Substantia nigra (tissue), 51 donors: ENCODE measurements at places on chromosomes 6 and 20.

DNA sequence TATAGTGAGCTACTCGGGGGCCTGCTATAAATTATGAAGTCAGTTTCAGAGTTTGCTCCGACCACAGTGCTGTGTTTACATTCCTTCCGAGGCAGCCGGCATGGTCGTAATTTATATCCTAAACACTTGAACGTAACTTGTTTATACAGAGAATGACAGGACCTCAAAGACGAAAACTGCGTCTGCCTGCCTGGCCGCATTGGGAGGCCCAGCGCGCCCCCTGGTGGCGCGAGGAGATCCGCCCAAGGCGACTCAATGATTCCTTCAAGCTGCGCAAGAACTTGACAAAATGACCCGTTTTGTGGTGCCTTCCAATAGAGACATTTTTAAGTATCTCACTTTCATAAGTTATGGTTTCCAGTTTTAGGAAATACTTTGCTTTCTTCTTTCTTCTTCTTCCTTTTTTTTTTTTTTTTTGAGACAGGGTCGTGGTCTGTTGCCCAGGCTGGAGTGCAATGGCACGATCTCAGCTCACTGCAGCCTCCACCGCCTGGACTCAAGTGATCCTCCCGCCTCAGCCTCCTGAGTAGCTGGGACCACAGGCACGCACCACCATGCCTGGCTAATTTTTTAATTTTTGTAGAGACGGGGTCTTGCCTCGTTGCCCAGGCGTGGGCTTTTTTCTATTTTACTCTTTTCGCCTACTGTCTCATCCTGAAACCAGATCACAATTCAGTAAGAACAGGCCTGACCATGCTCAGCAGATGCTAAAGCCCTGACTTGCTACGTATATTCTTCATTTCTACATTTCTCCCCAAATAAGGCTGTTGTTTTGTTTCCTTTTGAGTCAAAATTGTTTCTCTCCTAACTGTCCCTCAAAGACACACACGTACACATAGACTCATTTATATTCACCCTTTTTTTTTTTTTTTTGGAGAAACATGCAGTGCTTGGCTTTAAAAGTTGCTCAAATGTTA, 7.8 kb downstream of the FOXF2 start:
- DNase-seq: peak; percentile 34

GRCh38 chr20:17611290-17611539, 41.3 kb downstream of the DSTN start:
- no peak for DNase-seq

DNA sequence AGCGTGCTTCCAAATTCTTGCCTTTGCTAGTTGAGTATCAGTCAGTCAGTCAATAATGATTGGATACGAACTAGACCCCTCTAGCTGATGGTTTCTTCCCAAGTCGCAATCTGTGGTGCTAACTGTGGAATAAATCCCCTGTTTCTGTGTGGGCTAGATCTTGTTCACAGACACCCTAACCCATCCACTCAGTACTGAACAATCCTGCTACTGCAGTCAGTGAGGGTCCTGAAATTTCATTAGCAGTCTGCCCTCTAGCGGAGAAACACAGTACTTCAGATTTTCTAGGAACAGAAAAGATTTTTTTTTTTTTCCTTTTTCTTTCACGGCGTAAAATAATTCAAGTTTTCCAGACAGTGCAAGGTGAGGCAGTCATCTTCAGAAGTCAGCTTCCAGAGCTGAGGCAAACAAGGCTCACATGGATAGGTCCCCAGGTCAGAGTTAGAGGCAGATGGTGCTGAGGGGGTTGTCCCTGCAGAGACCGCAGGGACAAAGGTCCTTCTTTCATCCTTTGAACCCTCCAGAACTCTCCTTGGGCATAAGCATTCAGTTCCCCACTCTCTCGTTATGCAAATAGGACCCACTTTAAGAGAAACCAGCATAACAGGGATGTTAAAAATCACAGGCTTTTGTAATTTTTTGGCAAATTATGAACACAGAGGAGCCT, 119.6 kb downstream of the SCML4 start:
- DNase-seq: peak; percentile 2

DNA sequence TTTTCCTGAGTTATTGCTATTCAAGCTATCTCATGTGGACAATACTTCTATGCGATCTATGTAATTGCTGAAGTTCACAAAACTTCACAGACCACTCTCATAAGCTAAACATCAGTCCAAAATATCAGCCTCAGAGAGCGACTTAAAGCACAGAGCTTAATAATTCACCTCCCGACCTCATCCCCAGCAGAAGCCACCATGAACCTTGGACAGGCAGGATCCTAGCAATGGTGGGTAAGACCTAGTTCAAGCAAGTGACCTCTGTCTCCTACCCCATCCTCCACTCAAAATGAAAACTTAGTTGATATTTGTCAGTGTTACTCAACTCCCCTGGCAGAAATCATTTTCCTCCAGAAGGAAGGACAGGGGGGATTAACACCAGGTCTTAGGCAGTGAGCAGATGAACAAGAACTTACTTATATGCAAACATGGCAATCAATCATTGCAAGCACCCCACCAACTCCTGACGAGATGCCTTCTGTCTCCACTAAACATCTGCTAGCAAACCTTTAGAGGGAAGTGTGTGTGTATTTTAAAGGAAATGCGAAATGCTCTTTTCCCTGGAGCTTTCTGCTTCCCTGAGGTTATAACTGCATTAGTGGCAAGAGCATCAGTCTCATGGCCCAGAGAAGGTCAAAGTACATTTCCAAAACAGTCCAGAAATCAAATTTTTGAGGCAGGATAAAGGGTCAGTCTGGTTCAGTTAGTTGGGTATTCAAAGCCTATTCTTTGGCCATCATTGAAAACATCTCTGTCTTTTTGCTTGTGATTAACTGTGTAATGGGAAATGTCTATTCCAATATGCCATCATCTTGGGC, 90.0 kb downstream of the SLC22A23 start:
- no peak for DNase-seq

DNA sequence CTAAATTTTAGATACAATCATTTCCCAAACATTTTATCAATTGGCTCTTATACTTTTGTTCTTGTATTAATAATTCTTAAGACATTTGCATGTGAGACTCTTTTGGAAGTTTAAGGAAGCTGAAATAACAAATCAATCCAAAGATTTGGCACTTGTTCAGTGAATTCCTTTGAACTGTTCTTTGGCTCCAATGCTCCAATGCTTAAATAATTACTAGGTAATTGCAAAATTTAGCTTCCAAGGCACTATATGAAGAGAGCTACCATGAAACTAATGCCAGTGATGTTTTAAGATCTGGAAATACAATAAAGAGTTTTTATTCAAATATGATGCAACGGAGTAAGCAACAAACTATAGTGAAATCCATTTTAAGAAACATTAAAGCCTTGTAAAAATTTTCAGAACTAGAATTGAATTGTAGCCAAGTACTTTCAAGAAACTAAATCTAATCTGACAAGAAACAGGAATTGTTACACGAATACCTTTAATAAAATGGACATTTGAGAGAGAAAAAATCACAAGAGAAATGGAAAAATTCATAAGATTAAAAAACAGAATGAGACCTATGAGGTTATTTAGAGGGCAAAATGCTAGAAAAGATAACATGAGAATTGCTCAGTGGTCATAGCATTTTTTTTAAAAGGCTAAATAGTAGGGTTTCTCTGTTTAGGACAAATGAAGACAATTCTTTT, 43.6 kb upstream of the SMLR1 start:
- DNase-seq: no peak

- DNase-seq: no peak
Measured at GRCh38 chr6:7636151-7636550, 46.2 kb downstream of the SNRNP48 start.

DNA sequence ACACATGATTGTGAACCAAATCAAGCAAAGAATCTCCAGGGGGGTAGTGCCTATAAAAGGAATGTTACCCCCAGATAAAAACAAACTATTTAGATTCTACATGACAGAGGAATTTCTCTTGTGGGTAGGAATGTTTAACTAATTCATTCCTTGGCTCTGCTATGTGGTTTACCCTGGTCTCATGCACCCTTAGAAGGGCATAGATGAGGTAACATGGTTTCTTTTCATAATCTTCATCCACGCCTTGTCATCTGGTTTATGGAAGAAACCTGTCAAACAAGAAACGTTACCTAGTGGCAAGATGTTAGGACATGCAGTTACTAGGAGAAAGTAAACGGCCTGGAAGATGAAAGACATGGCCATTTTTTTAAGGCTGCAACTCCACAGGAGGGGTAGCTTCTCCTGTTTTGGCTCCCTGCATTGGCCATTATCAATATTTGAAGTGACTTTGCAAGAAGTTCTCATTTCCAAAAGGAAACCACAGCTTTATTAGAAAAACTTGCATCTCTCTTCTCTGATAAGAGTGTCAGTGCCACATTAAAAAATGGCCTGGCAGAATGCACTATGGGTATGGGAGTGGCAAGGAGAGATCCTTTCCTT, 45.5 kb downstream of the STX11 start:
- no peak for DNase-seq

DNA sequence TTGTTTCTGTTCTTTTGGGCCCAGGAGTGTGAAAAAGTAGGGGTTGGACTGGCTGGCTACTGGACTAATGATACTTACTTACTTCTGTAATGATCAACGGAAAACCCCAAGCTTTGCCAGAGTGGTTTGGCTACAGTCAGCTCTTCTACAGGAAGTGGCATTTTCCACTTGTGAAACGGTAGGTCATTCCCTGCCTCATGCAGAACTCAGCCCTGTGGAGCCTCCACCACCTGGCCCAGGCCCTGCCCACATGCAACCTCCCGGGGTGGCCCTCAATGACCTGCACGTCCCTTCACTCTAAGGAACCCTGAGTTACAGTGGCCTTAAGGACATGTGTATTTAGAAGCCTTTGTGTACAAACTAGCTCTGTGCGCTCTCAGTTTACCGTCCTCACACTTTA, 140.4 kb downstream of the DTNBP1 start:
- no peak for DNase-seq

GRCh38 chr6:33863723-33864440, 60.1 kb upstream of the MLN start:
- DNase-seq: no peak

- DNase-seq: no peak
Measured at GRCh38 chr6:132132924-132133639, 181.9 kb upstream of the CCN2 start.

DNA sequence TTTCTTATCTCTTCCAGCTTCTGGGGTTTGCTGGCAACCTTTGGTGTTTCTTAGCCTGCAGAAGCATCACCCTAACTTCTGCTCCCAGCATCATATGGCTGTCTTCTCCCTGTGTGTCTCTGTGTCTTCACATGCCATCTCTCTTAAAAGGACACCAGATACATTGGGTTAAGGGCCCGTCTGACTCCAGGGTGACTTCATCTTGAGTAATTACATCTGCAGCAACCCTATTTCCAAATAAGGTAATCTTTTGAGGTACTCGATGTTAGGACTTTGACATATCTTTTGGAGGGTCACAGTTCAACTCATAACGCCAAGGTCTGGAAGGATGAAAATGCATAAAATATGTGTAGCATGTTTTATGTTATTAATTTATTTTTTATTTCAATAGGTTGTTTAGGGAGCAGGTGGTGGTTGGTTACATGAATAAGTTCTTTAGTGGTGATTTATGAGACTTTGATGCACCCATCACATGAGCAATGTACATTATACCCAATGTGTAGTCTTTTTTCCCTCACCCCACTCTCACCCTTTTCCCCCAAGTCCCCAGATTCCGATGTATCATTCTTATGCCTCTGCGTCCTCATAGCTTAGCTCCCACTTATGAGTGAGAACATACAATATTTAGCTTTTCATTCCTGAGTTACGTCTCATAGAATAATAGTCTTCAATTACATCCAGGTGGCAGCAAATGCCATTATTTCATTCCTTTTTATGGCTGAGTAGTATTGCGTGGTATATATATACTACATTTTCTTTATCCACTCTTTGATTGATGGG, 131.1 kb downstream of the TBXT start:
- no peak for DNase-seq

- no peak for DNase-seq
Measured at GRCh38 chr6:148225871-148226270, 116.8 kb upstream of the SASH1 start.

DNA sequence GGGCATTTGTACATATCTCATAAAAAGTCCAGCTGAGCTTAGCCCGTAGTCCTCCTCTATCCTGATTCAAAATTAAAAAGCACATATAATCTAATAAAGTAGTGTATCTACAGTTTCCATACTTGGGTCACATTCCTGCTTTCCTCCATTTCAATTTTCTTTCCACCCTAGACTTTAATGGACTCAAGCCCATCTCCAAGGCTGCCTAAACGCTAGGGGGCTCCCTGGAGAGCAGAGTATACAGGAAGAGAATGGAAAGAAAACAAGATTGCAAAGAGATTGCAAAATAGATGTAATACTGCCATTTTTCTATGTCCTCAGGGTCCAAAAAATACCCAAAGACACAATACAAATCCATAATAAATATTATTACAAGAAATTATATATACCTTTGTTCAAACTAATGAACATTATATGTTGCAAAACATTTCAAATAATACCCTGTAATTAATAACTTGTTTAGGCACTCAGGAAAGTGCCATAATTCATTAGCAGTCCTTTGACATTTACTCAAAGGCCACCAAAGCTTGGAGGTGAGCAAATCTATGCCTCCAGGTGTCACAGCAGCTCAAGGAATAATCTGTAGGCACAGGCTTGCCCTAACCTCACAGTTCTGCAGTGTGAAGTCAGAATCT, 2.4 kb upstream of the MCM3 start:
- peak; percentile 9 for DNase-seq

- DNase-seq: no peak
Measured at GRCh38 chr6:150196942-150197745, 54.3 kb downstream of the PPP1R14C start.

- DNase-seq: no peak
Measured at GRCh38 chr6:115474443-115475041, 586.1 kb downstream of the FRK start.

GRCh38 chr6:83804886-83805285, 48.3 kb upstream of the RIPPLY2 start:
- no peak for DNase-seq

GRCh38 chr6:116695401-116695800, 14.4 kb downstream of the KPNA5 start:
- no peak for DNase-seq

DNA sequence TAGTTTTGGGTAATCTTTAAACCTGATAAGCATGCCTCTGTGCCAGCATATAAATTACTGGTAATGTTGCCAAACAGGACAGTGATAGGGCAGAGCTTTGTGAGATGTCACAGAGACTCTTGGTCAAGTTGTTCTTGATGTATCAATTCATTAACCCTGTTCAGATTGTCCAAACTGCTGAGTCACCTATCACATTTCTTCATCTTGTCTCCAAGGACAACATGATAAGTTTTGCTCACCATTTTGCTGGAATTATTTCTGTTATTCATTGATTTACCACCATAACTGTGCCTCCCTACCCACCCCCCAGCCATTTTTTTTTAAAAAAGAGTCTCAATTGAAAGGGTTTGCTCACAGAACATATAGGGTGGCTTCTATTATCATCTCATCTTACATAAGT, 19.5 kb upstream of the GMNN start:
- DNase-seq: no peak

GRCh38 chr6:100913400-100914276, 32.5 kb upstream of the ASCC3 start:
- no peak for DNase-seq
